Lung (tissue), 17 donors: ENCODE measurements at places on chromosomes 11 and 22. TPM values are rescaled to one million over a fixed set of nuclear protein-coding genes. Genes with fewer than 3 reads are reported as not detected.
A peak's percentile ranks its signal among the peaks of the same experiment; 100 is the strongest.

The MYEOV gene
- 0.77 TPM for total RNA-seq

The ELMOD1 gene
- 1.9 TPM for total RNA-seq

The TBC1D10A gene
- 36.4 TPM for total RNA-seq

The PIH1D2 gene
- total RNA-seq: 12.2 TPM

The NLRP10 gene
- total RNA-seq: not detected

The OR9I1 gene
- total RNA-seq: not detected

DNA sequence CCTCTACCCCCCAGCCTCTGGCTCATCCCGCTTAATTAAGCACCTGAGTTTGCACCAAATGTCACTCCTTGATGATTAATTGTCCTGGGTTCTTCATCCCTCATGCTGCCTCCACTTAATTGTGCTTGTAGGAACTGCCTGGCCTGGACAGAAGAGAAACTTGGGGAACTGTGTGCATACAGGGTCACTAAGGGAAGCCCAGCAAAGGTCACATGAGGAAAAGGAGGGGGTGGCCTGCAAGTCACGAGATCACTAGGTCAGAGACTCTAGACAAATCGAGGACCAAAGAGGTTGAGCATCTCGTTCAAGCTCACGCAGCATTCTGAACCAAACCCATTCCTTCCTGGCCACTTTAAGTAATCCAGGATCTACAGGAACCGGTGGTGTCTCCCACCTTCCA, 75.8 kb downstream of the PDE2A start:
- H3K36me3 ChIP-seq: no peaks in the 10 kb centered on the region
- H3K27ac ChIP-seq: no peak overlapping the region
- peaks cover 8% of the 10 kb centered on the region for H3K27me3 ChIP-seq
- no peaks in the 10 kb centered on the region for H3K4me1 ChIP-seq

- no peaks in the 10 kb centered on the region for H3K4me1 ChIP-seq
- no peak overlapping the region for H3K4me3 ChIP-seq
- H3K27ac ChIP-seq: no peak overlapping the region
- peaks cover 3% of the 10 kb centered on the region for H3K36me3 ChIP-seq
These were observed 31.7 kb downstream of the PGM2L1 start for GRCh38 chr11:74366576-74366975.

GRCh38 chr22:29117799-29118477, 45.1 kb downstream of the KREMEN1 start:
- peaks cover 12% of the 10 kb centered on the region for H3K36me3 ChIP-seq
- no peak overlapping the region for H3K27ac ChIP-seq
- no peaks in the 10 kb centered on the region for H3K4me1 ChIP-seq
- no peak for DNase-seq
- H3K27me3 ChIP-seq: no peaks in the 10 kb centered on the region

GRCh38 chr22:40043081-40043480, 48.3 kb downstream of the FAM83F start:
- no peak overlapping the region for H3K4me3 ChIP-seq
- peak overlapping the region; percentile 4 for H3K27ac ChIP-seq
- no peaks in the 10 kb centered on the region for H3K36me3 ChIP-seq
- DNase-seq: peak; percentile 84
- H3K4me1 ChIP-seq: peaks cover 5% of the 10 kb centered on the region
- no peaks in the 10 kb centered on the region for H3K27me3 ChIP-seq

GRCh38 chr11:121574801-121575200, 122.0 kb upstream of the SORL1-AS1 start:
- peaks cover 9% of the 10 kb centered on the region for H3K36me3 ChIP-seq
- no peaks in the 10 kb centered on the region for H3K4me1 ChIP-seq
- H3K27ac ChIP-seq: no peak overlapping the region
- no peak overlapping the region for H3K4me3 ChIP-seq
- DNase-seq: no peak
- no peaks in the 10 kb centered on the region for H3K27me3 ChIP-seq

DNA sequence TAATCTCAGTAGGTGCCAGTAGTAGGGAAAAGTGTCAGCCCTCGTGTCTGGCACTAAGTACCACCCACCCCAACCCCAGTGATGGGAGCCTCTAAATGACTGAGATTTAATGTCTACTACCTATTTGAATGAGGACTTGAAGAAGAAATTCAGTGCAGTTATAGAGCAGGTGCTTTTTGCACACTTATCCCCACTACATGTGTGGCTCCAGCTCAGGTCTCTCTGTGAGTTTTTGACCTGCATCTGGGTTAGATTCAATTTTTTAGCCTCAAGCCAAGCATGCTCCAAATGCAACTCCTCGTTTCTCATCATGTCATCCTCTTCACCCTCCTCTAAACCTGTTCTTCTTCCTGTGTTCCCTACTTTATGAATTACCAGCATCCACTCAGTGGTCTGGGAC, 24.9 kb upstream of the NNMT start:
- H3K27ac ChIP-seq: no peak overlapping the region
- no peaks in the 10 kb centered on the region for H3K36me3 ChIP-seq
- DNase-seq: no peak

DNA sequence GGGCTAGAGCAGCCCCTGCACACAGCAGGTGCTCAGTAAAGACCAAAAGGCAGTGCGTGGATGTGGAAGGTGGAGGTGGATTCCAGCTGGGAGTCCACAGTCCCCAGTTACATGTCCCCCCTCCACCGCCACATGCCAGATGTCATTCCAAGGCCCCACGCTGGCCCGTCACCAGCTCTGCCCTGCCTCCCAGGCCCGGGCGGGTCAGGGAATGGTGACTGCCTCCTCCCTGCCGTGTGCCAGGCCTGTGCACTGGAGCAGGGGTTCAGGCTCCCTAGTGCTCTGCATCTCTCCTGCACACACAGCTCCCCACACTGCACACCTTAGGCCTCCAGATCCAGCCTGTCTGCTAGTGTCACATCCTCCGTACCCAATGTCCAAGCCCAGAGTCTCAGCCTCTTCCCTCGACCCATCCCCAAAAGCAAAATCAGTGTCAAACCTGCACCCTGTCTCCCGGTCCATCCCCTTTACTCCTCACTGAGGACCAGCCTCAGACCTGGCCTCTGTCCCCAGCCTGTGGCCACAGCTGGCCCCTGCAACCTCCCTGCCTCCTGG, 40.2 kb upstream of the PRODH start:
- no peaks in the 10 kb centered on the region for H3K36me3 ChIP-seq
- H3K4me3 ChIP-seq: no peak overlapping the region
- no peak overlapping the region for H3K27ac ChIP-seq
- DNase-seq: no peak
- H3K27me3 ChIP-seq: peaks cover 3% of the 10 kb centered on the region

DNA sequence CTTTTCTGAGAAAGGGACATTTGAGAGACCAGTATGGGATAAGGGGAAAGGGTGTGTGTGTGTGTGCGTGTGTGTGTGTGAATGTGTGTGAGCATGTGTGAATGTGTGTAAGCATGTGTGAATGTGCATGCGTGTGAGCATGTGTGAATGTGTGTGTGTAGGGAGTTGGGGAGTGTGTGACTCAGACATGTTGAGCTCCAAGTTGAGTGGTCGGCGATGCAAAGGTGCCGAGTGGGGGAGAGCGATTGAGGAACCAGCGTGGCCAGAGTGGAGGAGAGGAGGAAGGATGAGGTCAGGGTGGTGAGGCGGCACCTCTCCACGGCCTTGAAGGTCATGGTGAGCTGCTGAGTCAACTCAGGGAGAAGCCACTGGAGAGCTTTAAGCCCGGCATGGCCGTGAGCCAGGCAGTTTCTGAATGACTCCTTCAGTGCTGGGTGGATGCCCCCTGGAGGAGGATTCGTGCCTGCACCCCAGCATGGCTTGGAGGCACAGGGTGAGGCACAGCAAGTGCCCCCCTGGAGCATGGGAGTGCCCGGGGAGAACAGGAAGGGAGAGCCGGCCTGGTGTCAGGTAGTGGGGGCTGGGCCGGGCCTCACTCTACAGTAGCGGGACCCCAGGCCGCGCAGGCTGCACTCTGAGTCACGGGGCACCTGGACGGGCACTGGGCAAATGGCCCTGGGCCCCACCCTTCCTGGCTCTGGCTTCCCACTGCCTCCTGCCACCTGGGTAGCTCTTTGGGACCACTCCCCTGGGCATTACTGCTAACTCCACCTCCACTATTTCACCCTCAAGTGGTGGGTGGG, 8.2 kb upstream of the CCDC88B start:
- H3K27me3 ChIP-seq: no peaks in the 10 kb centered on the region
- DNase-seq: peak; percentile 42
- no peak overlapping the region for H3K4me3 ChIP-seq
- peaks cover 4% of the 10 kb centered on the region for H3K4me1 ChIP-seq
